ENCODE measurements at places on chromosomes 2 and 18.

GRCh38 chr2:112480530-112481049, 1.4 kb upstream of the TTL start:
- DNase-seq: no peak

DNA sequence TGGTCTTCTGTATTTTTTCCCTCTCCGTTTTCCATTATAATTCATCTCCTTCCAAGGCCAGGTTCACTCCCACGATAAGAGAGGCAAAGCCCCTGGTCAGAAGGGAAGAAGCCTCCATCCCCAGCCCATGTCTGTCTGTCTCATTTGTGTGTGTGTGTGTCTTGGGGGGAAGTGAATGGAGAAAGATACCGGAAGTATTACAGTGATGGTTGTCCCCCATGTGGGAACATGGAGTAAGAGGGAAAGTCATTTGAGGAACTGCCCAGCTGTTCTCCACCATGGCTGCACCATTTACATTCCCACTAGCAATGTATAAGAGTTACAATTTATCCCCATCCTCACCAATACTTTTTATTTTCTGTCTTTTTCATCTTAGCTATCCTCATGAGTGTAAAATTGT, 113.6 kb upstream of the ATP8B1 start:
- DNase-seq: no peak

DNA sequence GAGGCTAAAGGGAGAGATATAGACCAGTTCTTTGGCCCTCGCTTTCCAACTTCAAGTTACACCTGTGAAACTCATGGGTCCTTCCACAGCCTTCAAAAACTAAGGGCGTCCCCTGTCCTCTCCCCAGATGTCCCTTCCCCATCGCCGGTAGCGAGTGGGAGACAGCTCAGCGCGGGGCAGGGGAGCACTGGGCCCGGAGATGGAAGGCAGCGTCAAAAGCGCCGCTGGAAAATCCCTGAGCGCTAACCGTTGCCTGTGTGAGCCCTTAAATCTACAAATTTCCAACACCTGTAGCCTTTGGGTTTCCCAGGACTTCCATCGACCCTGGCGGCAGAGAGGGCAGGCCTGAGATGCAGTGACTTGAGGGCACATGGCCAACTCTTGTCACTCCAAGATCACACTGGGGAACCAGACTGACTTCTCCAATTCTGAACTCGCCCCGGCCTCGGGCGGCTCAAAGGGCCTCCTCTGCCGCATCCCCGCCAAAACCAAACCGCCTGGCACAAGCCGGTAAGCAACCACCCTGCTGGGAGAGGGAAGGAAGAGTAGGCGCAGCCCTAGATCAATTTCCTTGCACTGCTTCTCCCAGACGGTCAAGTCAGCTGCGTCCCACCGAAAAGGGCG, 879 bp upstream of the EPAS1 start:
- DNase-seq: no peak

GRCh38 chr2:195392446-195393336, 264.3 kb upstream of the SLC39A10 start:
- no peak for DNase-seq

DNA sequence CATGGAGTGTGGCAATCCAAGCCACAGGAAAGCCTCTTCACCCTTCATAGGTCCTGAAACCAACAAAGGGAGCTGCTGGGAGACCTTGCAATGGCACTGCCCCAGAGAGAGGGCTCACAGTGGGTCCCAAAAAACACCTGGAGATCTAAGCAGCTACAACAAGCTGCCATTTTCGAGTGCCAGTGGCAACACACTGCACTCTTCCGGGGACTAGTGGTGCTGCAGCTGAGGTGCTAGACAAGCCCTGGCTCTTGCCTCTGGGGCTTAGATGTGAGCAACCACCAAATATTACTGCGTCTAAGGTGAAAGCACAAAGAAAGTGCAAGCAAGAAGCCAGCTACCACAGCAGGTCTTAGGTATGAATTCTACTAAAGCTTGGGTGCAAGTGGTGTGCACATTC, 192.9 kb downstream of the NOL4 start:
- no peak for DNase-seq

GRCh38 chr2:177322801-177323261, 58.3 kb upstream of the NFE2L2 start:
- no peak for DNase-seq

DNA sequence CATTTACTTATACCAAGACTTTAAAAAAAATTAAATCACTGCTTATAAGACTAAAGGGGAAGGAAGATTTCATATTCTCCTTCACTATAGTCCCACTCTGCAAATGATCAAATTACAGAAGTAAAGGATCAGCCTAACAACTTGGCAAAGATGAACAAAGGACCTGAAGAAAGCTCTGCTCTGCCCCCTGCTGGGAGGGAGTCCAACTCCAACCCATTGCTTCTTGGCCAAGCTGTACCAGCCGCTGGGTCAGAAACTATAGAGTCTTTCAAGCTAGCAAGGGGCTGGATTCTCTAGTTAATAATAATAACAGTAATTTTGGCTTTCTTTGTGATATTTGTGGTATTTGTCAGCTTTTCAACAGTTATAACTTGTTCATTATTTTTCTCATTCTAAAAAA, 927.0 kb upstream of the CRIM1 start:
- no peak for DNase-seq

DNA sequence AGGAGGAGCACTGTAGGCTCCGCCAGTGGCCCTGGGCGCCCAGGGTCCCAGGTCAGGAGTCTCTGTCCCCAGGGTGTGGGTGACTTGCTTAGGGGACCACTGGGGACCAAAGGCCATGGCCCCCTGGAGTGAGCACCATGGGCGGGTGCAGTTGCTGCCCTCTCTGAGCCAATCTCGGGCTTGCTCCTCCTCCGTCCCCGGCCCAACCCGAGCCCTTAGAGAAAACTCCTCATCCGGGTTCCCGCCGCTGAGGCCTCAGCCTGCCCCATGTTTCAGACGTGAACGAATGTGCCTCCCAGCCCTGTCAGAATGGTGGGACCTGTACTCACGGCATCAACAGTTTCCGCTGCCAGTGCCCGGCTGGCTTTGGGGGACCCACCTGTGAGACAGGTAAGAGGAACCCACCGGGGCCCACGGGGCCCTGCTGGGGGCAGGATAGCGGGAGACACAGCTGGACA, 38.6 kb downstream of the SNED1 start:
- DNase-seq: no peak

DNA sequence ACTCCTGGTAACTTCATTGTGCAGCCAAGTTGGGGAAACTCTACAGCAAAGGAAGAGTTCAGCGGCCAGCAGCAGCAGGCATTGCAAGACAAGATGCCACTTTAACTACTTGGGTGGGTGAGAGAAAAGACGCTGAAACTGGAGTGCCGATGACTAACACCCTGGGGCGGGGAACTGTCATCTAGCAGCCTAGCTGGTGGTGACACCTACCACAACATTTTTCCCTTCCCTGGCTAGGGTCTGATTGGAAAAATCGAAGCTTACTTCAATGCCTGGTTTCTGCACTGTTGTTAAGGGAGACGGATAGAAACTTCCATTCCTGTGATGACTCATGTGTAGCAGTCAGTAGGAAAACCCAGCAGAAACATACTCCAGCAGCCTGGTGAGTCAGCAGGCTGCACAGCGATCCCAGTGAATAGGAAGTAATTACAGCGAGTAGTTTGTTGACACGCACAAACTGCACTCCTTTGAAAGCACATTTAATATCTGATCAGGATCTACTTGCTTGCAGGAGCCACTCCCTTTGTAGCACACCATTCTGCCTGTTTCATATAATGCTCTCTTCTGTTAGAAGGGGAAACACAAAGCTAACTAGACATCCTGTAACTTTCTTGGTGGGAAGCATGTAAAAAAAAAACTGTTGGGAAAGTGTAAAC, 62.1 kb upstream of the MAPRE2 start:
- DNase-seq: peak; percentile 19

GRCh38 chr2:74908748-74909444, 49.5 kb upstream of the POLE4 start:
- no peak for DNase-seq

DNA sequence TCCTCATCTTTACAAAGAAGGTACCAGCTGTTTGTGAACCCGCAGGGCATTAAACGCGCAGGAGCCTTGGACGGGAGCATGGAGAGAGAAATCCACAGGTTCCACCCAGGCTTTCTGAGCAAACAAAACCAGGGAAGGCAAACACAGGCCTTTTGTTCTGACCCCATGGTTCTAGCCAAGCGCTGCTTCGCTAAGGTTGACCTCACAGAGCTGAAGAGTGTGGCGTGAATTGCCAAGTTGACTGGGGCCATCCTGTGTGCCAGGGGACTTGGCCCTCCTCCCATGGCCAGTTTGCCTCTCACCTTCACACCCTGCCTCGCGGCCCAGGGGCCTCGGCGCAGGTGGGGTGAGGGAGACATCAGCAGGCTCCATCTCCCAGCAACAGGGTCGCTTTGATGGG, 74.1 kb downstream of the VAPA start:
- DNase-seq: no peak

DNA sequence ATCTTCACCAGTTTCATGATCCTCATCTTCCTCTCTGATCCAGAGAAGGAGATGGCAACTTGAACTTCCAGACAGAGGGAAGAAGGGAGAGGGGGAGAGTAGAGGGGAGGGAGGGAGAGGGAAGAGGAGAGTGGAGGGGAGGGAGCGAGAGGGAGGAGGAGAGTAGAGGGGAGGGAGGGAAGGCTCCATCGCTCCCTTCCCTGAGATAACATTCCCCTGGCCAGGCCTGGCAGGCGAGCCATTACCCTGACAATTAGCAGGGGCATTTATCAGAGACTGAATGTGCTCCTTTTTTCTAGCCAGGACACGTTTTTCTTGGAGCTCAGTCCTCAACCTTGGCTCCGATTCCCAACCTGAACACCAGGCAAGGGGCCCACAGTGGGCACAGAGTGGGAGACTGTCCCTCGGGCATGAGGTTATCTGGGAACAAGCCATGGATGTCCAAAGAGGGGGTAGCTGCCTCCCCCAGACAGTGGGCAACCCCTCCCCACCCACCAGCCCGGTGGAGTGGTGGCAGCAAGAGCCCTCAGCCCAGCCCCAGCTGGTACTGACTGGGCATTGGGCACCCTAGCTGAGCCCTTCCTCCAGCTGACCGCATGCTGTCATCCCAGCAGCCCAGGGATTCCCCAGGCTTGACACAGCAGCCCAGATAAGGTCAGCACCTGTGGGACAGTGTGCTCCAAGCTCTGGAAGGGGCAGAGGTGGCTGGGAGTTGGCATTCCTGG, 81.8 kb downstream of the TNS1 start:
- DNase-seq: no peak

GRCh38 chr2:15561574-15562344, 625 bp upstream of the NBAS start:
- DNase-seq: no peak

All from stimulated activated CD8-positive, alpha-beta memory T cell treated with anti-CD3 and anti-CD28 coated beads, Interleukin-15, amount 100 ng/mL, for 24 hours (primary cell).